Stimulated activated CD4-positive, alpha-beta T cell treated with anti-CD3 and anti-CD28 coated beads, Interleukin-1b, Interleukin-23, amount 100 ng/mL, for 4 hours (primary cell): ENCODE measurements at places on chromosomes 7 and 10.

- no peak for DNase-seq
Observed at GRCh38 chr10:95266674-95267095, 24.1 kb downstream of the PDLIM1 start.

- no peak for DNase-seq
Observed at GRCh38 chr7:27689591-27690164, 27.0 kb upstream of the HIBADH start.

DNA sequence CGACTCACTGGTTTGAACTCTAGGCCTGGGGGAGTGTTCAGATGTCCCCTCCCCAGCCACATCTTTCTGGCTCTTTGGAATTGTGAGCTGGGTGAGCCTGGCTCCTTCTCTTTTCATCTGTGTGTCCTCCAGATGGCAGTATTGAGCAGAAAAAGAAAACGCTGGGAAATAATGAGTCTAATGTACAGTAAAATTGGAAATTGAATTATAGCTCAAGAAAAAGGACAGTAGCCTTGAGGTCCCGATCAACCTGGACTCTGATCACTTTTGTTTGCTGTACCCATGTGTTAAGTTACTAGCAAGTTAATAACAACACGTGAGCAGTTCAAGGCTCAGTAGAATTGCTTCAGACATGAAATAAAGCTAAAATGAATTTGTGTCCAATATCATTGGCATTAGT lies 77.9 kb downstream of the SNX10 start:
- DNase-seq: peak; percentile 34

- no peak for DNase-seq
Observed at GRCh38 chr10:120691625-120692024, 159.5 kb upstream of the WDR11 start.

GRCh38 chr7:117146059-117146458 lies 176.8 kb downstream of the WNT2 start:
- no peak for DNase-seq

- no peak for DNase-seq
Observed at GRCh38 chr10:11018432-11018841, 765 bp downstream of the CELF2 start.
